RCC 7860 (cell line): ENCODE measurements at places on chromosomes 2 and 18.

DNA sequence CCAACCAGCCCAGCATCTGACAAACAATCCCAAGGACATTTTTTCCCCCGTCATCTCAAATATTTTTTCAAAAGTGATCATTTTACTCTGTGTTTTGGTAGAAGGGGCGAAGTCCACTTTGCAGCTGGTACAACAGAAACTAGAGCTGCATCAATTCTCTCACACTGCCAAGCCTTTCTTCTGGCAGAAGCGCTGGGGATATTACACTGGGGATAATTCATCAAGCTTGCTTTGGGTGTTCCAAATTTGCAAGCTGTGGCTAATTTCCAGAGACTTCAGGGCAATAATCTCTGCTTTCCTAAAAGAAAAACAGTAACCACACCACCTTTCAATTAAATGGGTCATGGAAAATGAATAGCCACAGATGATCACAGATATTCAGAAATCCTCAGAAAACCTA, 238.3 kb downstream of the SLC8A1 start:
- DNase-seq: no peak

DNA sequence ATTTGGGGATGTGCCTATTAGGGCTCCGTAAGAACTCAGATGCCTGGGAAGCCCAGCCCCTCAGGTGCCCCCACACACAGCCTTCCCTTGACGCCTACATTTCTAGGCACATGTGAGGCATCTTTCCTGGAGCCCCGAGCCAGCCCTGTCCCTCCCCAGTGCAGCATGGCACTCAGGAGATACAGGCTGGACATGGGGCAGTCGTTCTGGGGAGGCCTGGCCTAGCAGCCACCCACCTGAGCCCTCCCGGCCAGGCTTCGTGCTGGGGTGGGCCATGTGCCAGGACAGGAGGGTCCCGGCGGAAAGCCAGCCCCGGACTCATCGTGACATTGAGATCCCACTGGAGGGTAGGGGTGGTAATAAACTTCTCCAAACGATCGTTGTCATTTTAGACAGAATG, 15.2 kb downstream of the BOK start:
- DNase-seq: no peak

- no peak for DNase-seq
Observed at GRCh38 chr18:26468931-26469340, 79.4 kb downstream of the KCTD1 start.

DNA sequence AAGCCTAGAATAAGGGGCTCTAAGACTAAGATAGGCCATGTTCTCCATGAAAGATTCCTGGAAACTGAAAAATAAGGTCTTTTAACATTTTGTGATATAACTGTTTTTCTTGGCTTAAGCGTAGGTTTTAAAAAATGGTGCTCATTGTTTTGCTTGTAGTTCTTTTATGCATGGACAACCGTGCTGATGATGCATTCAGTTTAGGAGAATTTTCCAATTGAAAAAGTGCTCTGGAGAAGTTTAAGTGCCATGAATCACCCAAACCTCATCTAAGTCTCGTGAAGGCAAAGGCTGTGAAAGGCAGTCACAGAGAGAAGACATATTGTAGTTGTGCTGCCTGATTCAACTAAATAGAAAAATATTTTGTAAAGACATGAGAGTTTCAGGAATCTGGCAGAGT, 111.8 kb upstream of the GAREM1 start:
- no peak for DNase-seq

DNA sequence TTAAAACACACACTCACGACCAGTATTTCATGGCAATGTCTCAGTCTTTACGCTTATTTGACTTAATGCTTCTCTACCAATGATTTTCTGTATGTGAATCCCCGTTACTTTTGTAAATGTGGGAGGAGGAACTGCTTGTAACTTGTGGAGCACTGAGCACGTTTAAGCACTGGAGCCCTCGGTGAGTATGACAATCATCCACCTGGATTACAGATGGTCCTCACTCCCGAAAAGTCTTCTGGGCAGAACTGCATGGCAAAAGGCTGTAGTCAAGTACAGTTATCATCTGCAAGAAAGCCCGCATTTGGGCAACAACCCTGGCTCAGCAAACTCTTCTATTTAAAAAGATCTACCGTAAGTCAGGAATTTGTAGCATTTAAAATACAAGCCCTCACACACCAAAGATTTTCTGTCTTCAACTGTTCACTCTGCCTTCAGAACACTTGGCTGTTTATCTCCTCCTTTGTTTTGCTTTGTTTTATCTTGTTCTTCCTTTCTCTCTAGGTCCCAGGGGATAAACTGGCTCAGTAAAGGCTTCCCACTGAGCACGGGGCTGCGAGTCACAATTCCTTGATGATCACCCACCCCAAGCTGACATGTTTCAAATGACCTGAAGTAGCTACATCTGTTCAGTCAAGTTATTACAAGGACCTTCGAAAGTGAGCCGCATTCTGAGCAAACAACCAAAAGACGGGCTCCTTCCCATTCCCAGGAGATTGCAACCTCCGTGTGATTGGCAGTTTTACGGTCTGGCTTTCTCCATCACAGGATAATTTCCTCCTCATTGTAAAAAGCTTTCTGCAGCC, 102.2 kb downstream of the DLGAP1 start:
- DNase-seq: no peak

- no peak for DNase-seq
Observed at GRCh38 chr2:112465382-112465781, 16.6 kb upstream of the TTL start.

- no peak for DNase-seq
Observed at GRCh38 chr2:241339839-241340630, 16.1 kb upstream of the FARP2 start.

DNA sequence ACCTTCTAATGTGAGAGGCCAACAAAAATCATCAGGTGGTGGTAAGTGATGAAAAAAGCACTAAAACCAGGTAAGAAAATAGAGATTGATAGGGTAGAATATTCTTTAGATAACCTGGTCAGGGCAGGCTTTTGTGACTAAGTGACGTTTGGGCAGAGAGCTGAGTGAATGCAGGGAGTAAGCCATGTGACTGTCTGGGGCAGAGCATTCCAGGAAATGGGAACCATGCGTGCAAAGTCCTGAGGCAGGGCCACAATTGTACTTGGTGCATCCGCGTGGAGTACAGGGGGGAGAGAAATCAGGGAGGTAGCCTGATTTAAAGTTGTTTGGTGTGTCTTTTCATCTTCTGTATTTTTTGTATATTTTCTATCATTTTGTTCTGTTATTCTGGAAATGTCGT, 102.5 kb downstream of the LYPD6B start:
- DNase-seq: no peak

- DNase-seq: no peak
Observed at GRCh38 chr2:8648441-8649213, 33.2 kb upstream of the ID2 start.

GRCh38 chr2:209208211-209208610, 215.6 kb upstream of the MAP2 start:
- peak; percentile 30 for DNase-seq

GRCh38 chr2:98269274-98269673, 77.0 kb upstream of the CNGA3 start:
- DNase-seq: peak; percentile 29

- DNase-seq: no peak
Observed at GRCh38 chr2:112919086-112919485, 8.1 kb downstream of the IL37 start.

- no peak for DNase-seq
Observed at GRCh38 chr2:128775217-128775913, 456.7 kb upstream of the HS6ST1 start.

GRCh38 chr18:79556829-79557585, 122.6 kb upstream of the CTDP1 start:
- no peak for DNase-seq

DNA sequence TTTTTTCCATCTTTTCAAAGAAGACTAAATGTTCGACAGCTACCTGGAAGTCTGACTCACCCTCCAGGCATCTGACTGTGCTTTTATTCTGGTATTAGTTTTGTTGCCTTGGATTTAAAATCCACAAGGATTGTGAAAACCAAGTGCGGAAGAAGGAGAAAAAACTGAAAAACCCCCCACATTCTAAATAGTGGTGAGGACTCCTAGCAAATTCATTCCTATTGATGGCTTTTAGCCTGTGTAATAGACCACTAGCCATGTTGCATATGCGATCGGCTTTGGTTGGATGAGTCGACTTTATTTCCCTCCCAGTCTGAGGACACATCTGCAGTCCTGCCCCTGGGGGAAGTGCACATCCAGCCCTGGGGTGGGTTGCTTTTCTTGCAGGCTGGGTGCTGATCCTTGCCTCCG, 16.9 kb downstream of the LDLRAD4 start:
- no peak for DNase-seq

DNA sequence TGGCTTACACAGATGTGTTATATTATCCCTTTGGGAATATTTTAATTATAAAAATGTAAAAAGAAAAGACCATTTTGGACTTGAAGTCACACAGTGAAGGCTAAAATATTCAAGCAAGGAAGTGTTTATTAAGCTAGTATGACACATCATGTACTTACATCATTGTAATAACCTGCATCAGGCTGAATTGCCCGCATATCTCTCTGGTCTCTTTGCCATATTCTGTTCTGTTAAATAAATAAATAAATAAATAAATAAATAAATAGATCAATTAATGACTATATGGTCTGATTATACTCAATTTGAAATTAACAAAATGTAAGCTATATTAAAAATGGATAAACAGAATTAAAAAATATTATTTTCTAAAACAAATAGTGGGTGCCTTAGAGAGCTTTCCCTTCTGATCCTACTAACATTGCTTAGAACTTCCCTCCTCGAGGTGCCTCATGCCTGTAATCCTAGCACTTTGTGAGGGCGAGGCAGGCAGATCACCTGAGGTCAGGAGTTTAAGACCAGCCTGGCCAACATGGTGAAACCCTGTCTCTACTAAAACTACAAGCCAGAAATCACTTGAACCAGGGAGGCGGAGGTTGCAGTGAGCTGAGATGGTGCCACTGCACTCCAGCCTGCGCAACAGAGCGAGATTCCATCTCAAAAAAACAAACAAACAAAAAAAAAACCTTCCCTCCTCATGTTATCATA, 42.0 kb downstream of the WDR33 start:
- DNase-seq: no peak

DNA sequence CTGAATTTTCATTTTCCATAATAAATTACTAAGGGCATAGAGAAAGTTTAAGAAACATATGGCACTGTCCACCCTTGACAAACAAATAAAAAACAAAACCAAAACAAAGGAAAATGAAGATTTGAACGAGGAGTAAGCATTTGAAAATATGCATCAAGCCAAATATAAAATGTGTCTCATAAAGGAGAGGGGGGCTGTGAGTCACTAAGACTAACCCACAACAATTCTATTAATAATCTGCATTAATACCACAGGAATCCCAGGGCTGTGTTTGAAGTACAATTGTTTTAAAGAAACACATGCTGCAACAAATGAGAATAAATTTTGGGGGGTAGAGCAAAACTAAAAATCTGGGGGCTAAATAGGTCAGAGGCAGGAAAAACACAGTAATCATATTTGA, 53.8 kb upstream of the STK17B start:
- DNase-seq: no peak

GRCh38 chr2:207318181-207318628, 152.5 kb upstream of the KLF7 start:
- no peak for DNase-seq

DNA sequence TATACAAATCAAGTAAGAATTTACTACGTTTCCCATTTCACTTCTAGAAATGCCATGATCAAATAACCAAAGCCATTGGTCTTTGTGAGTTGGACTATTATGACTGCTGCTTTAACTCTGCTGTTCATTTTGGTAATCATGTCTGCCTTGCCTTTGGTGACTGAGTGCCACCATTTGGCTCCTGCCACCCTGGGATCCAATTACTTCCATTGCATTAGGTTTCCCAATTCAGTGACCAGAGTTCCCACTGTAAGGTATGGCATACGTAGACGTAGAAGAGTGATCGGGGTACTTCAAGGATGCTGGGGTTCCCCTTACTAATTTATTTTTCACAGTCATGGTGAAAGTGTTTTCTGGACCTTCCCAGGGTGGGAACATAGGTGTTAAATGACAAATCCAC, 90.1 kb downstream of the SPIRE1 start:
- DNase-seq: no peak

- no peak for DNase-seq
Observed at GRCh38 chr18:69686861-69687260, 260.8 kb downstream of the CD226 start.

DNA sequence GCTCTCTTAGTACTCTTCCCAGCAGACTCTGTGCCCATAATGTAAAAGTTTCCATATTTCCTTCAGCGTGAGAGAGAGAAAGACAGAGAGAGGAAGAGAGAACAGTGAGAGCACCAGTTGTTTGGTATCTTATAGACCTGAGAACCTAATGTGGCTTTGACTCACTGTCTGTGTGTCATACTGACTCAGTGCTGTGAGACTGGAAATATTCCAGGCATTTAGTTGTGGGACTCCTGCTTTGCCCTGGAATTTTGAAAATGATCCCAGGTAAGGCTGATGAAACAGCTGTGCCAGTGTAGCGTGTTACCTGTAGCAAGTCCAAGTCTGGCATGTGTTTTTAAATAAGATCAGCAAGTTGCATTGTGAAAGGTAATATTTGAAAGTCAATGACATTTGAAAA, 87.9 kb upstream of the KCNH7 start:
- peak; percentile 92 for DNase-seq

DNA sequence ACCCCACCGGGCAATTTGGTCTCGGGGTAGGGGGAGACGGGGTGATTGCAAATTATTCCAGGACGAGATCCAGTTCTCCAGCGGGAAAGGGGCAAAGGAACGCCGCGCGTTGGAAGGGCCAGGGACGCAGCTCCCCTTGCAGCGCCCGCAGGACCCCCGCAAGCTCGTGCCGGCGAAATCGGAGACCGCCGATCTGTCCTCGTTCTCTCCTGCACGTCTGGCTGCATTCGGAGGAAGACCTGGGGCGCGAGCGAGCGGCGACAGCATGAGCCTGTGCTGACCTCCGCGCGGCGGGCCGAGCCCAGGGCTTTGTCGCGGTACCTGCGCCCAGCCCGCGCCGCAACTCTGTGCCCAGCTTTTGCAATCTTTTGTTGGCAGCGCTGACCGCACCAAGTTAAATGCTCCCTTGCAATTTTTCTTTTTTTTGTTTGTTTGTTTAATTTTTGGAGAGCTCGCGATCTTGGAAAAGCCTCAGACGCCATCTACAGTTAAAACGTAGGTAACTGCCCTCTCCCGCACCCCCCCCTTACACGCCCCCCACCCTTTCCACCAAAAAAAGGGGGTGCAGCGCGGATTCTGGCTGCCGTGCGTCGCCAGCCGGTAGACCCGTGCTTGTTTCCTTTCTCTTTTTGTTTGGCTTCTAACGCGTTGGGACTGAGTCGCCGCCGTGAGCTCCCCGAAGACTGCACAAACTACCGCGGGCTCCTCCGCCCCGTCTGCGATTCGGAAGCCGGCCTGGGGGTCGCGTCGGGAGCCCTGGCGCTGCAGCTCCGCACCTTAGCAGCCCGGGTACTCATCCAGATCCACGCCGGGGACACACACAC, 667 bp downstream of the TRIB2 start:
- DNase-seq: no peak
